Glutamatergic neuron (in vitro differentiated cells): ENCODE measurements at places on chromosomes 1 and 21. TPM values are rescaled to one million over a fixed set of nuclear protein-coding genes. Genes with fewer than 3 reads are reported as not detected.

ISG15 gene
- total RNA-seq, result 18.4 TPM

SAMSN1 gene
- 28.3 TPM for total RNA-seq

IL24 gene
- total RNA-seq, result not detected

KRTAP6-3 gene
- total RNA-seq, result not detected

DNA sequence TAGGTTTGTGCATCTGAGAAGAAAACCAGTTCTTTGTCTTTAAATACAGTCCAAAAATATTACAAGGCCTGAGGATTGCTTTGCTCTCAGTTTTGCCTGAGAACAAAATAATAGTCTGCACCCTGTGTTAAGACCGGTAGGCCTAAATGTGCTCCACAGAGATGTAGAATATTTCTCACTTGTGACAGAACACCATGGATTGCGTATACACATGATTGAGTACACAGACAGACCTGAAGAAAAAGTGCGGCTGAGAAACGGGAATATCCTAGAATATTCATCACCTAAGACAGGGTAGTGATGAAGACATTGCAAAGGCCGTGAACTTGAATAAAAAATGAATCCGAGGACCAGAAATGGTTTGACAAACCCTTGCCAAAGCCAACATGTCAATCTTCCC lies 155.4 kb downstream of the BRINP3 start:
- DNase-seq, result no peak

DNA sequence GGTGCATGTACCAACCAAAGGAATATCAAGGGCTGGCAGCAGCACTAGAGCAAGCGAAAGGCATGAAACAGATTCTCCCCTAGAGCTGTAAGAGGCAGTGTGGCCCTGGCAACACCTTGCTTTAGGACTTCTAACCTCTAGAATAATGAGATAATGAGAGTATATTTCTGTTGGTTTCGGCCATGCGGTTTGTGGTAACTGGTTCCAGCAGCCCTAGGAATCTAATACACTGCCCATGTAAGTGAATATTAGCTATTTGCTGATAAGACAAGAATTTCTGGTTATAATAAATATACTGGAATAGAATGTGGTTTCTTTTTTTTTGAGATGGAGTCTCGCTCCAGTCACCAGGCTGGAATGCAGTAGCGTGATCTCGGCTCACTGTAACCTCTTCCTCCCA lies 199.4 kb downstream of the GABPA start:
- no peak for DNase-seq

DNA sequence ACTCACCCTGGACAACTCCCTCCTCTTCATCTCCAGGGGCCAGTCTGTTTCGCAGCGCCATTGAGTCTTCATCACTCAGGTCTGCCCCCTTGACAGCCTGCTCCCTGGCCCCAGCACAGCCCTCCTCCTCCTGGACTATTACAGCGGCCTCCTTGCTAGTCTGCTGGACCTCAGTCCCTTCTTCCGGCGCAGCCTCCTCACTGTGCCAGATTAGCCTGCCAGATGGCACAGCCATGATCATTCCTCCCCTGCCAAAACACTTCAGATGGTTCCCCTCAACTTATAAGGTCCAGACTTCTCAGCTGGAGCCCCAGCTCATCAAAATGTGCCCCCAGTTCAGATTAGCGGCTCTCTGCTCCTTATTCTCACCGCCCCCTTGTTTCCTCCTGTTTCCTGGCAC lies 7.0 kb upstream of the CELSR2 start:
- DNase-seq, result no peak

DNA sequence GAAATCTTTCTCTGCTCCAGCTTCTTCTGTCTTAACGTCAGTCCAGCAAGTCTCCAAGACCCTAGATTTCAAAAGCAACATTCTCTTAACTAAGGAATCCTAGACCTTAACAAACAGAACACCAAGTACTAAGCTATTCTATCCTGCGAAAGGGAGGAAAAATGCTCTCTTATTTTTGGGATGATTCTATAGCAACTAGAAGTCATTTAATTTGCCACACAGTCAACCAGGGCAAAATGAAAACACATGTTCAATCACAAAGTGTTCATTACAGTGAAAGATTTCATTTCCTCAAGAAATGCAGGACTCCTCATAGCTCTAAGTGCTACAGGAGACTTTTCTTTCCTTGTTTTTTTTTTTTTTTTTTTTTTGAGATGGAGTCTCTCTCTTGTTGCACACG lies 36.2 kb upstream of the DOCK7 start:
- DNase-seq, result no peak

GRCh38 chr21:42900446-42900845 lies 7.3 kb downstream of the NDUFV3 start:
- no peak for DNase-seq

DNA sequence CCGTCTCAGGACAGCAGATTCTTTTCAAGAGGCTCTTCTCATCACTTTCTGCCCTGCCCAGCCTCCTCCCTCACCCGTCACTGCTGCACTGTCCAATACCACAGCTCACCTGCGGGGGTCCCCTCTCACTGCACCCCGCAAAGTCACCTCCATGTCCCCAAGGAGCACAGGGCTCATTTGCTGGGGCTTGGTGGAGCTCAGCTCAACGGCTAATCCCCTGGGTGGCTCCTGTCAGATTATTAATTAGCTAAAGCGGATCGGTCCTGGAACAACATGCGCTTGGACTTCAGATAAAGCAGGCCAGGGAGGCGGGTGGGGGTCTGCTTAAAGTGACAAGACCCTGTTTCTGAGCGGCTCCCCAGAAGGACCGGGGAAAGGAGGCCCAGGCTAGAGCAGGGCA lies 43.1 kb downstream of the CASZ1 start:
- DNase-seq, result peak; percentile 40

GRCh38 chr1:9145021-9145668 lies 16.2 kb upstream of the GPR157 start:
- no peak for DNase-seq

DNA sequence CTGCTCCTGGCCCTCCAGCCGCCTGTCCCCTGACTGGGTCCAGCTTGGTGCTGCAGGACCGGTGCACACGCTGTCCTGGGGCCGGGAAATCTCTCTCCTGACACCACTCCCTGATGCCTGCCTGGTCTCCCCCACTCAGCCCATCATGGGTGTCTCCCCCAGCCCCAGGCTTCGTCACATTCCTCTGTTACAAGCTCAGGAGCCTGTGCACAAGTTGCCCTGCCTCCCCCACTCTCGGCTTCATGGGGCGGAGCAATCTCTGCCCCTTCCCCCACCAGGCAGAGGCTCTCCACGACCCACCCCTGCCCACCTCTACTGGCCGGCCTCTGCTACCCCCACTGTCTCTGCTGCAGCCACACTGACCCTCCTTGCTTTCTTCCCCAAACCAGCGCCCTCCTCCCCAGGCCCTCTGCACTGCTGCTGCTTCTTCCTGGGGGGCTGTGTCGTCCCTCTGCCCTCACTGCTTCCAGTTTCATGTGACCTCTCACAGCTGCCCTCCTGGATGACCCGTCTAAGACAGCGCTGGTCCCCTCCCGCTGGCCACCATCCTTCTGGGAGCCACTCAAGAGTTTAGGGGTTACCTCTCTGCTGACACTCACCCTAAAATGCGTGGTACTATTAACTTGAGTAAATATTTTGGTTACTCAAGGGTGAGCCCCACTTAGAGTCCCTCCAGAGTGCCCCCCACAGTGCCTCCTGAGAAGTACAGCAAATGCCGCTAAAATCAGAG lies 5.7 kb upstream of the RIPK4 start:
- DNase-seq, result no peak

DNA sequence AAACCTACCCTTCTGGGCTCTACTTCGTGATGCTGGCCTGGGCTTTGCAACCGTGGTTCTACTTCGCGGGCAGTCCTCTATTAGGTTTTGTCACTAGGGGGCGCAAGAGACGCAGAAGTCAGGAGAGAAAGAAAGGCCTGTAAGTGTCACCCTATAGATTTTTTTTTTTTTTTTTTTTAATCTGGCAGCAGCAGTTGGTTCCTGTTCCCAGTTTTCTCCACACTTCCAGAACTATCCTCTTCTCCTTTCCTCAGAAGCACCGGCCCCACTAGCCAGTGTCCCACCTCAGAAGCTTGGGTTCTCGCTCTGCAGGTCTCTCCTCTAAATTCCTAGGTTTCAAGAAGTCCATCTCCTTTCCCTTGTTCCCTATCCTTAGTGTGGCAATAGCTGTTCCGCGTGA lies 9.1 kb upstream of the LCE2D start:
- peak; percentile 74 for DNase-seq
